ENCODE measurements at places on chromosomes 12 and 14.
A peak's percentile ranks its signal among the peaks of the same experiment; 100 is the strongest.

- H3K4me1 ChIP-seq, result no peaks in the 10 kb centered on the region
These were observed 13.2 kb downstream of the EIF5 start for GRCh38 chr14:103347091-103347815.

DNA sequence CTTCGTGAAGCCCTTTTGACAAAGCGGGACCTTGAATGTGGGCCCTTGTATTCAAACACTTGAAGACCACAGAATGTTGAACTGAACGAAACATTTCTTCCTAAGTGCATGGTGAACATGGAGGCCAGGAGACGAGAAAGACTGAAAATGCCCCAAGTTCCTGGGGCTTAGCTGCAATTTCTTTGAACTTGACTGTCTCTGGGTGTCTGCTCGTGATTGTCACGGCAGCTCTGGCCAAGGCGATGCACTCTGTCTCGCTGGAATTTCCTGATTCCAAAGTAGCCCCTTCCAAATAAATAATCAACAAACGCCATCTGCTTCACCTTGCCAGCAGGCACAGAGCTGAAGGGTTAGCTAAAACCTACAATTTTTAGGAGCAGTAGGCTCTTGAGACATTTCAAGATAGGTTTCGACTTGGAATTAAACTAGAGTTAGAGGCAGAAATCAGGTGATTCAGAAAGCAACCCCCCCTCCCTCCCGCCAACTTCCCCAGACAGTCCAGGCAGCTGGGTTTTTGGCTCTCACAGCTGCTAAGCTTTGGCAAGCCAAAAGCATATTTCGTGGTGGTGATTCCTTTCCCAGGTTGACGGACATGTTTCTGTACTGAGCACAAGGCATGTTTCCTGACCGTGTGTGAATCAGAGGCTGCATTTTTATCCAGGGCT lies 13.5 kb upstream of the IRF2BPL start:
- no peaks in the 10 kb centered on the region for H3K27me3 ChIP-seq
- no peaks in the 10 kb centered on the region for H3K36me3 ChIP-seq
- no peak overlapping the region for H3K4me3 ChIP-seq
- peaks cover 64% of the 10 kb centered on the region for H3K4me1 ChIP-seq
- DNase-seq, result no peak

DNA sequence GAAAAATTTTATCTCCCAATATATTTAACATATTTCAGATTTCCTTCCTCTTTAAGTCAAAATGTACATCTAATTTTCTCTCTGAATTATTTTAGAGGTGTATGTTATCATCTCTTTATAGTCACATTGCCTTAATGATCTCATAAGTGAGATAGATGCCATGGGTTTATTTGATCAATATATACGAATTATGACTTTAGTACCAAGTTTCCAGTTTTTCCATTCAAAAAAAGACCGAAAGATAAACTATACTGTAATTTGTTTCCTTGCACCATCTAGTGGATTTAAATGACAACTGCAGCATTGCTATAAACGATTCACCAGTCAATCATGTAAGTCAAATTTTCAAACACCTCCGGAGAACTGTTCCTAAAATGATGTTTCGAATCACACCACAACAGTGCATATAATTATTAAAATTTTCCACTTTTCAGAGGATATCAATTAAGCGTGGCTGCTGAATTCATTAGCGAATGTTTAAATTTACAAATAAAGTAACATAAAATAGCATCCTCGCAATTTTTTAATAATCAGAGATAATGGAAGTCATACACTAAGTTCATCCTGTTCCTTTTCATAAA lies 419 bp upstream of the ATXN7L3B start:
- H3K4me1 ChIP-seq, result peaks cover 27% of the 10 kb centered on the region
- H3K27ac ChIP-seq, result peak overlapping the region; percentile 96
- peak overlapping the region; percentile 75 for H3K4me3 ChIP-seq
- DNase-seq, result no peak
- H3K36me3 ChIP-seq, result peaks cover 3% of the 10 kb centered on the region
- H3K27me3 ChIP-seq, result no peaks in the 10 kb centered on the region

DNA sequence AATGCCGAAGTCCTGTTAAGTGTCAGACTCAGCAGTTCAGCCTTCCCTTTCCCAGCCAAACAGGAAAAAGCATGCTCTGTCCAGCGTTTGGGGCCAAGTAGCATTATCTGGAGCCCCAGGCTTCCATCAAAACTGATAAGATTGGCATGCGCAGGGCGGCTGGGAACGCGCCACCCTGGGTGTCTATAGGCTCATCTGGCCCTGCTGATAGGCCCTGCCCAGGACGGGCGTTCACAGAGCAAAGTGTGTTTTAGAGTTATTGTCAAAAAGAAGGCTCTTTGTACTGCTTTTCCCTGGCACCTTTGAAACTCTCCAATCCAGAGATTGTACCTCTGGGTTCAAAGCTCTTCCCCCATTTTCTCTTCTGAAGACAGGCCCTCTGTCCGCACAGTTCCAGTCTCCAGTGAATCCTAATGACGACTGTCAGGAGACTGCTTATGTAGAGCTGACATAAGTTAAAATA lies at the start of gene ART4:
Gene ART4 (minus strand): TSS at position 102 of the 463 bp plus-strand sequence. CDS start 413 bp downstream, outside the sequence.
- H3K36me3 ChIP-seq, result no peaks in the 10 kb centered on the region
- H3K27ac ChIP-seq, result no peak within 1 kb of the TSS
- DNase-seq, result no peak
- H3K4me3 ChIP-seq, result no peak within 1 kb of the TSS
- H3K4me1 ChIP-seq, result no peaks in the 10 kb centered on the region
- no peaks in the 10 kb centered on the region for H3K27me3 ChIP-seq

GRCh38 chr12:84904051-84904450 lies 8.5 kb downstream of the SLC6A15 start:
- no peak overlapping the region for H3K4me3 ChIP-seq
- H3K36me3 ChIP-seq, result no peaks in the 10 kb centered on the region
- H3K27me3 ChIP-seq, result no peaks in the 10 kb centered on the region

DNA sequence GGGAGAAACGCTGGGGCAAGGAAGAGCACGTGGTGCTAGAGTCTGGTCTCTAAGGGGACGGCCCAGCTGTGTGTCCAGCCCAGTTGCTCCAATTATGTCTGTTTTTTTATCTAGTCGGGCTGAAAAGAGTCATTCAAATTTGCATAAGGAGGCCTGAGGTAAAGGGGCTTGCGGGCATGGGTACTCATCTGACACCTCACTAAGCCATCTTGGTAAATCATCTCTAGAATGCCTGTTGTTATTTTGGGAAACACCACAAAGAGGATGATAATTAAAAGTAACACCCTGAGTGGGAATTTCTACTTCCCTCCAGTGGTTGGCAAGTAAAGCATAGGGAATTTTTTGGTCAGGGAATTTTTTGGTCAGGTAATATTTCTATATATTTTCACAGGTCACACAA lies 196.1 kb upstream of the ALG10B start:
- H3K27ac ChIP-seq, result no peak overlapping the region
- no peaks in the 10 kb centered on the region for H3K36me3 ChIP-seq
- H3K27me3 ChIP-seq, result no peaks in the 10 kb centered on the region
- H3K4me3 ChIP-seq, result no peak overlapping the region
- H3K4me1 ChIP-seq, result no peaks in the 10 kb centered on the region

- H3K27ac ChIP-seq, result no peak overlapping the region
- H3K4me3 ChIP-seq, result no peak overlapping the region
- no peaks in the 10 kb centered on the region for H3K36me3 ChIP-seq
- no peaks in the 10 kb centered on the region for H3K27me3 ChIP-seq
- no peak for DNase-seq
- no peaks in the 10 kb centered on the region for H3K4me1 ChIP-seq
These were observed 372.1 kb downstream of the KCNH5 start for GRCh38 chr14:62673014-62673755.

GRCh38 chr12:112751844-112752243 lies 39.7 kb upstream of the RPH3A start:
- no peaks in the 10 kb centered on the region for H3K36me3 ChIP-seq
- H3K4me3 ChIP-seq, result no peak overlapping the region
- H3K4me1 ChIP-seq, result peaks cover 2% of the 10 kb centered on the region
- DNase-seq, result no peak
- no peaks in the 10 kb centered on the region for H3K27me3 ChIP-seq

GRCh38 chr12:68342966-68343365 lies 10.8 kb upstream of the MDM1 start:
- H3K36me3 ChIP-seq, result no peaks in the 10 kb centered on the region
- no peak for DNase-seq
- no peak overlapping the region for H3K4me3 ChIP-seq
- no peaks in the 10 kb centered on the region for H3K27me3 ChIP-seq
- no peak overlapping the region for H3K27ac ChIP-seq
- H3K4me1 ChIP-seq, result peaks cover 4% of the 10 kb centered on the region

GRCh38 chr14:101893759-101894158 lies 70.6 kb upstream of the DYNC1H1 start:
- no peaks in the 10 kb centered on the region for H3K27me3 ChIP-seq
- no peaks in the 10 kb centered on the region for H3K4me1 ChIP-seq
- no peak overlapping the region for H3K4me3 ChIP-seq
- H3K36me3 ChIP-seq, result peaks cover 89% of the 10 kb centered on the region
- DNase-seq, result no peak
- H3K27ac ChIP-seq, result no peak overlapping the region

GRCh38 chr12:104505095-104505818 lies 48.5 kb downstream of the CHST11 start:
- H3K4me1 ChIP-seq, result peaks cover 17% of the 10 kb centered on the region
- no peaks in the 10 kb centered on the region for H3K36me3 ChIP-seq
- H3K27me3 ChIP-seq, result no peaks in the 10 kb centered on the region
- no peak overlapping the region for H3K27ac ChIP-seq

- no peaks in the 10 kb centered on the region for H3K27me3 ChIP-seq
- H3K36me3 ChIP-seq, result no peaks in the 10 kb centered on the region
- no peak for DNase-seq
These were observed 452.1 kb downstream of the APAF1 start for GRCh38 chr12:99097171-99097570.

- H3K27me3 ChIP-seq, result no peaks in the 10 kb centered on the region
- H3K27ac ChIP-seq, result no peak overlapping the region
- no peak for DNase-seq
- H3K36me3 ChIP-seq, result peaks cover 13% of the 10 kb centered on the region
- H3K4me1 ChIP-seq, result no peaks in the 10 kb centered on the region
- H3K4me3 ChIP-seq, result no peak overlapping the region
These were observed 75.3 kb downstream of the KDM2B start for GRCh38 chr12:121505513-121505912.

GRCh38 chr14:96069421-96069820 lies 30.3 kb downstream of the C14orf132 start:
- H3K4me1 ChIP-seq, result no peaks in the 10 kb centered on the region
- H3K27ac ChIP-seq, result no peak overlapping the region
- H3K4me3 ChIP-seq, result no peak overlapping the region
- no peaks in the 10 kb centered on the region for H3K36me3 ChIP-seq

DNA sequence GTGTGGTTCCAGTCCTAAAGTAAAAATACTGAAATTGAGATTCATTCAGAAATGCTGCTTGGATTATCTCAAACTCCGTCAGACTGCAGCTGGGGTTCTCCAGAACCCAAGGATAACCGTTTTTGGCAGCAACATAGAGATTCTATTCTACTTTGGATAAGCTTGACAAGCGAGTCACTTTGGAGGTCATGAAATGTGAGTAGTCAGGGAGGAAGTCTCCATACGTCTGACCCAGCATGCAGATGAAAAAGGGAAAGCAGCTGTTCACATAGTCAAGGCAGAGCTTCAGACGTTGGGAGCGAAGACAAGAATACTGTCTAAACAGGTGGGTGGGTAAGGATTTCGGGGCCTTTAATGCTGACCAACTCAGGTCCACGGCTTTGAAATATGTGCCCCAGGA lies 14.9 kb upstream of the HSP90B1 start:
- H3K27me3 ChIP-seq, result no peaks in the 10 kb centered on the region
- DNase-seq, result no peak
- no peaks in the 10 kb centered on the region for H3K4me1 ChIP-seq
- no peak overlapping the region for H3K4me3 ChIP-seq
- H3K27ac ChIP-seq, result no peak overlapping the region
- H3K36me3 ChIP-seq, result no peaks in the 10 kb centered on the region

DNA sequence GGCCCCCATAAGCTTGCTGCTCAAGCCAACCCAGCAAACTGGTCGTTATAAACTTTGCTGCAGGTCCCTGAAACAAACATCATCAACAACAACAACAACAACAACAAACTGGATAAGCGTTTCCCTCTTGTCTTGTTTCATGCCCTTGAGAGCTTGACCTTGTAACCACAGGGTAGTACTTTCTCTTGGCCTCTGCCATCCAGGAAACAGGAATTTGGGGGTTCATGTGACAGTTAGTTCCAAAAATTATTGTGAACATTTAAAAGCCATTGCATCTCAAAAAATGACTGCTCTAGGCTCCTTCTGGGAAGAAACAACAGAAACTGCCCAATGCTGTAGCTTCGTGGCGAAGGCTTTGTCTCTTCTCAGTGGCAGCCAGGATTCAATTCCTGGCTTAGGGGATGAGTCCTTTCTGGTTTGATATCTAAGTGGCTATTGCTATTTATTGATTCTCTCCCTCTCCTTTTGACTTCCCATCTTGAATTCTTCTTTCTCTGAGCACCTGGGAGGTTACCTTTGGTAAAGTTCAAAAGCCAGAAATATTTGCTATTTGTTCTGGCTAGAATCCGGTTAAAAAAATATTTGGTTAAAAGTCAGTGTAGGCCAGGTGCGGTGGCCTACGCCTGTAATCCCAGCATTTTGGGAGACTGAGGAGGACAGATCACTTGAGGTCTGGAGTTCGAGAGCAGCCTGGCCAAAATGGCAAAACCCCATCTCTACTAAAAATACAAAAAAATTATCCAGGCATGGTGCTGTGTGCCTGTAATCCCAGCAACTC lies 52.0 kb upstream of the CPM start:
- no peaks in the 10 kb centered on the region for H3K4me1 ChIP-seq
- H3K27me3 ChIP-seq, result no peaks in the 10 kb centered on the region
- H3K4me3 ChIP-seq, result no peak overlapping the region
- no peak overlapping the region for H3K27ac ChIP-seq
- no peak for DNase-seq
- H3K36me3 ChIP-seq, result no peaks in the 10 kb centered on the region

- no peaks in the 10 kb centered on the region for H3K27me3 ChIP-seq
- peaks cover 9% of the 10 kb centered on the region for H3K4me1 ChIP-seq
- no peak overlapping the region for H3K27ac ChIP-seq
- no peaks in the 10 kb centered on the region for H3K36me3 ChIP-seq
- H3K4me3 ChIP-seq, result no peak overlapping the region
- DNase-seq, result no peak
These were observed 5.6 kb upstream of the FBRSL1 start for GRCh38 chr12:132484183-132484890.

- DNase-seq, result peak; percentile 59
- no peaks in the 10 kb centered on the region for H3K36me3 ChIP-seq
- H3K4me3 ChIP-seq, result no peak overlapping the region
- no peaks in the 10 kb centered on the region for H3K27me3 ChIP-seq
- H3K27ac ChIP-seq, result peak overlapping the region; percentile 89
These were observed 62.7 kb downstream of the RASSF3 start for GRCh38 chr12:64672925-64673409.

- peaks cover 5% of the 10 kb centered on the region for H3K36me3 ChIP-seq
- H3K27ac ChIP-seq, result no peak overlapping the region
- no peak for DNase-seq
- no peak overlapping the region for H3K4me3 ChIP-seq
These were observed 139.3 kb downstream of the SSPN start for GRCh38 chr12:26334621-26335124.

GRCh38 chr14:41662780-41663472 lies 56.2 kb downstream of the LRFN5 start:
- no peak for DNase-seq
- no peaks in the 10 kb centered on the region for H3K27me3 ChIP-seq
- no peak overlapping the region for H3K27ac ChIP-seq
- no peaks in the 10 kb centered on the region for H3K4me1 ChIP-seq

GRCh38 chr14:42110167-42110566 lies 503.5 kb downstream of the LRFN5 start:
- no peaks in the 10 kb centered on the region for H3K4me1 ChIP-seq
- DNase-seq, result no peak
- no peaks in the 10 kb centered on the region for H3K36me3 ChIP-seq
- H3K27me3 ChIP-seq, result no peaks in the 10 kb centered on the region

- H3K4me1 ChIP-seq, result no peaks in the 10 kb centered on the region
- DNase-seq, result no peak
- H3K4me3 ChIP-seq, result no peak overlapping the region
- H3K27me3 ChIP-seq, result no peaks in the 10 kb centered on the region
- no peak overlapping the region for H3K27ac ChIP-seq
These were observed 10.4 kb downstream of the TMEM229B start for GRCh38 chr14:67477926-67478799.

Data from effector memory CD4-positive, alpha-beta T cell (primary cell).